ENCODE measurements at places on chromosomes 5 and 9. TPM values are rescaled to one million over a fixed set of nuclear protein-coding genes. Genes with fewer than 3 reads are reported as not detected.

The FOXD4L4 gene
- total RNA-seq: not detected

The DMRT3 gene
- not detected for total RNA-seq

The ISL1 gene
- total RNA-seq: not detected

The SH3RF2 gene
- not detected for total RNA-seq

The TMEM171 gene
- total RNA-seq: not detected

The PCDHGB7 gene
- not detected for total RNA-seq

Data from activated naive CD8-positive, alpha-beta T cell treated with anti-CD3 and anti-CD28 coated beads for 36 hours (primary cell).